A549 treated with Mapracorat at 1 μM for 4 hours (cell line): ENCODE measurements at places on chromosomes 1 and 21. TPM values are rescaled to one million over a fixed set of nuclear protein-coding genes. Genes with fewer than 3 reads are reported as not detected.

The CYP4B1 gene
- total RNA-seq, result 0.16 TPM in 1 of 5 replicates, not detected in the others

The ZSWIM5 gene
- 0.40 to 0.55 TPM (median 0.46 TPM) in 5 replicates for total RNA-seq

The TIE1 gene
- total RNA-seq, result not detected in 5 replicates

The CYB561D1 gene
- total RNA-seq, result 4.0 to 5.0 TPM (median 4.4 TPM) in 5 replicates

The NBPF10 gene
- 0.75 to 0.98 TPM (median 0.95 TPM) in 5 replicates for total RNA-seq

The SYT2 gene
- 0.23 to 0.38 TPM (median 0.31 TPM) in 5 replicates for total RNA-seq

The SLC9A1 gene
- total RNA-seq, result 14.4 to 16.7 TPM (median 15.4 TPM) in 5 replicates

The FNDC10 gene
- 5.8 to 8.8 TPM (median 8.1 TPM) in 5 replicates for total RNA-seq

The TTC22 gene
- not detected in 5 replicates for total RNA-seq
